ENCODE measurements at places on chromosomes 13 and 19. TPM values are rescaled to one million over a fixed set of nuclear protein-coding genes. Genes with fewer than 3 reads are reported as not detected.

DNA sequence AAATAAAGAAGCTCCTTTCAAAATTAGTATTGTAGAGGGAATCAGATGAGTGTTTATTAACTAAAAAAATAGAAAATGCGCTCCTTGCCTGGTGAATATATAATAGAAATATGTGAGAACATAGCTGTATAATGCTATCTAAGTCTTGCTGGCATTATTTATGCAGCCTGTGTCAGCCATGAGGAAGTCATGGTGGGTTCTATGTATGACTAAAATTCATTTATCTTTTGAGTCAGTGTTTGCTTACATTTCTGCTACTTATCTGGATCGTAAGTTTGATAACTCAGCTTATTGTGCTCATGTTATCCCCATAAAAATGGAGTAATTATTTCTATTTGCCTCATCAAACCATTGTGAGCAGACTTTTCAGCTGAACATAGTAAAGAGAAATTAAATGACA lies 449.3 kb downstream of the OXGR1 start:
- DNase-seq, result no peak

DNA sequence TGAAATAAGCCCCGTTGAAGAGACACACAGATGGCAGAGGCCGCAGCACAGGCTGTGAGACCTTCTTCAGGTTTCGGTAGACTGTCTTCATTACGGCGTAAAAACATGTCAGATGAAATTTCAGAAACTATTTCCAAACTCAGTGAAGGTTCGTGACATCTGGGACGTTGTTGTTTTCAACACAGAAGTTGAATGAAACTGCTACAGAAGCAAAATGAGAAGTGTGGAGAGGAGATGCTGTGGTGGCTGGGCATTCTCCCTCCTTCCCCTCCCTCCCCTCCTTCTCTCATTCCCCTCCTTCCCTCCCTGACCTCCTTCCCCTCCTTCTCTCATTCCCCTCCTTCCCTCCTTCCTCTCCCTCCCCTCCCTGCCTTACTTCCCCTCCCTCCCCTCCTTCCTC lies 113.6 kb downstream of the ATP11A start:
- DNase-seq, result no peak

GRCh38 chr13:80550971-80551441 lies 210.1 kb upstream of the SPRY2 start:
- no peak for DNase-seq

GRCh38 chr13:83386609-83387008 lies 495.7 kb downstream of the SLITRK1 start:
- DNase-seq, result no peak

GRCh38 chr19:37594982-37595382 lies 306 bp downstream of the ZNF540 start:
- DNase-seq, result peak; percentile 69

- DNase-seq, result peak; percentile 71
Observed at GRCh38 chr19:16446724-16447368, 24.9 kb downstream of the EPS15L1 start.

- no peak for DNase-seq
Observed at GRCh38 chr13:98787173-98787572, 34.7 kb upstream of the SLC15A1 start.

GRCh38 chr13:101449790-101450748 lies 2.4 kb upstream of the ITGBL1 start:
- peak; percentile 96 for DNase-seq

DNA sequence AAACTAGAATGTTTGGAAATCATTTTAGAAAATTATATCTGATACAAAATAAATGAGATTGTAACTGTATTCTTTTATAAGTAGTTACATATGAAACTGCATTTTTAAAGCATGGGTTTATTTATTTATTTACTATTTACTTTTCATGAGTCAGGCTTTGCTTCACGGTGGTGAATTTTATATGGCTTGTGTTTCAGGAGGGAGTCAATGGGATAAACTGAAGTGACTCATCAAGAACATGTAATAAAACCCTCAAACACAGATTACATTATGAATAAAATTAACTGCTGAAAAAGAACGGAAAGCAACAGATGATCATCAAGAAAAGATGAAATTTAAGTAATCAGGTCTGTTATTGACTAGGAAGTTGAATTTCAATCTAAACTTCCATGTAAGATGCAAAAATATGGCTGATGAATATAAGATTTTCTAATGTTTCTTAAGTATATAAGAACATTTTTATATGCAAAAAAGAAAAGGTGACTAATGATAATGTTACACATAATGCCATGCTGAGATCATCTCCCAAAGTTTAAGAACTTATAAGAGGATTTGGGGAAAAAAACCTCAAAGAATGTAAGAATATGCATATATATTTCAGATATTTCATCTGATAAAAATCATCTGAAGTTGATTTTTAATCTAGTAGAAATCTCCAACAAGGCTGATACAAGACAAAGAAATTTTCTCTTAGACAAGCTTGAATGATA lies 383.6 kb downstream of the SLITRK1 start:
- peak; percentile 92 for DNase-seq

DNA sequence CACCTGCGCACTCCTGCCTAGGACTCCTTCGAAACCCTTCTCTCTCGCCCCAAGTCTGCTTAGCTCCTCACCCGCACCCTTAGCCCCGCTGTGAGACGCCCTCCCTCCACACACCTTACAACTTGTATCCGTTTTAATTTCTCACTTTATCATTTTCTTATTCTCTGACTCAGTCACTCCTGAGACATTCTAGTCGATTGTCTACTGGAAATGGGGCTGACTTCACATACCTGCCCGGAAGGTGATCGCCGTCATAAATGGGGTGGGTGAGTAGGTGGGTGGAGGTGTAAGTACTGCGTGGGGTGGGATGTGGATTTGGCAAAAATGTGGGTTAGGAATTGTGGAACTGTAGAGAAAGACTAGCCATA lies 714 bp downstream of the NDFIP2 start:
- DNase-seq, result no peak

- DNase-seq, result no peak
Observed at GRCh38 chr13:37788346-37788745, 81.2 kb downstream of the TRPC4 start.

DNA sequence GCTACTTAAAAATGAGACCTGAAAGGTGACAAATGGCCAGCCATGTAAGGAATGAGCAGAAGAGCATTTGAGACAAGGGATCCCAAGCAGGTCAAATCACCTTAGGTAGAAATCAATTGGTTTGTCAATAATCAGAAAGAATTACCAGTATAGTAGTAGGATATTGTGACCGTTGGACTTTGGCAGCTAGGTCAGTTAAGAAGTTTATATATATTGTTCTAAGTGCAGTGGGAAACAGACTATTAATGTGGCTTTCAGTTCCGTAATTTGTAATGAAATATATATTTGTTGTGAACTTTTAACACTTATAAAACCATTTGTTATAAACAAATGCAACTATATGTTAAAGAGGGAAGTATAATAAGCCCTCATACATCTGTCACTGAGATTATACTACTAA lies 807.9 kb upstream of the SPRY2 start:
- DNase-seq, result no peak

DNA sequence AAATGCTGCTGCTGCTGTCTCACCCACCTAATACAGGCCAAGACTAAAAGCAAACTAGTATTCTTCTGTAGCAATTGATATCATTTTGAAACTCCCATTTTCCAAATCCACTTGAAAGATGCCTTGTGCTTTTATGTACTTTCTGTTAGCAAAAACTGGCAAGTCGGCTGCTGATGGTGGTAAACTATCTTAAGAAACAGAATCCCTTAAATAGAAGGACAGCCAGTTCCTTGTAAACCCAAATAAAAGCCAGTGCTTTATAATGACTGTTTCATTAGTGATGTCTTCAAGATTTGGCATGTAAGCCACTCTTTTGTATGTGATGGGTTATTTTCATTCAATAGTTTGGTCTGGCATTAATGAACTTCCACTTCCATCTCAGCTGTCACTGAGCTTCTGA lies 5.2 kb downstream of the FAM124A start:
- no peak for DNase-seq

- no peak for DNase-seq
Observed at GRCh38 chr19:45150751-45151281, 10.0 kb downstream of the NKPD1 start.

DNA sequence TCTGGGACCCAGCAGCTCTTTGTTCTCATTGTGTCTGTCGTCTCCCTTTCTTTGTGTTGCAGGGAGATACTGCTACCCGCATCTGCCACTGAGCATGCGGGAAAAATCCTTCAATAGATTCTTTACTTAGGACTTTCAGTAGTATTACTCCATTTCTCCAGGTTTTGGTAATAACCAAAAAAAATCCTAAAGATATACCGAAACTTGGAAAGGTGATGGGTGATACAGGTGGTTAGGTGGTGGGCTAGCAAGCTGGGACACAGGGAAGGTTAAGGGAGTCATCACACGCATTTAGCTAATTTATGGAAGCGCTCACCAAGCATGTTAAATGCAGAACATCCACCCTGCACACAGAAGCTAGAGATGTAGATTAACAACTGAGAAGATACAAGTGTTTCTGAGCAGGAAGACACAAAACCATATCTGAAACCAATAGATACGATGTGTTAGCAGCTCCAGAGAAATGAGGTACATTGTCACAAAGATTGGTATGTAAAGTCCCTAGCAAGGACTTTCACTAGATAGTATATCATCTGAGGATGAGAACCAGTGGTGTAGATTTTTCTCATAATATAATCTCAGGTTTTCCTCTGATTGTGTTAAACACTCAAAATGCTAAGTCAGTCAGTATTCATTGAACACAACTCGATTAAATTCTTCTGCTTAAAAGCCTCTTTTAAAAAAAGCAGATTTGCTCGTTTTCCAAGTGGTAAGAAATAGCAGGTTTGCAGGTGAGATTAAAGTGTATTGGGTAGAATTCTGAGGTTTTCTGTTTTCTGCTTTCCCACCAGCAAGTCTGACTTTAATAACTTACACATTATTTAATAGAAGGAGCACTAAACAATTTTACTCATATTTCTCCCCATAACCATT lies 1.2 kb upstream of the SLAIN1 start:
- DNase-seq, result no peak

Gene ZNF792
- 4.1 TPM for total RNA-seq

Gene KLF2
- total RNA-seq, result 2.8 TPM

Gene FGF22
- not detected for total RNA-seq

Gene PRTN3
- not detected for total RNA-seq
